ENCODE measurements at places on chromosomes 4 and X.
A peak's percentile ranks its signal among the peaks of the same experiment; 100 is the strongest.

GRCh38 chr4:48367016-48367415 is 25.7 kb downstream of the SLAIN2 start:
- DNase-seq = no peak

GRCh38 chrX:40104985-40105834 is 7.5 kb upstream of the BCOR start:
- no peak for DNase-seq

DNA sequence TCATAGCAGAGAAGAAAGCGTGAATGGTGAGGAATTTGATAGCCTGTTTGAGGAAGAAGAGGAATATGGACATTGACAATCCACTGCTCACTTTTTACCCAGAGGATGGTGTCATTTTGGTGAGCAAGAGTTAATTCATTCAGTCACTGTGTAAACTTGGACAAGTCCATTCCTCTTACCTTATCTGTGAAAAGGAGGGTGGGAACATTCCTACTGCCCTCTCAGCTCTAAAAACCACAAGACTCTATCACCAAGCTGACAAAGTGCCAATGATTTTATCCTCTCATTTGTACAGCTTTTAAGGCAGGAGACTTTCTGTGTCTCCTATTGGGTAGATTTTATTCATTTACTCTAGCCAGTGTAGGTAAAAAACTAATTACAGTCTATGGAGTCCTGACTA is 103.8 kb downstream of the LUZP4 start:
- DNase-seq = peak; percentile 81

- DNase-seq = no peak
Measured at GRCh38 chr4:164115236-164115635, 620.7 kb downstream of the TMA16 start.

DNA sequence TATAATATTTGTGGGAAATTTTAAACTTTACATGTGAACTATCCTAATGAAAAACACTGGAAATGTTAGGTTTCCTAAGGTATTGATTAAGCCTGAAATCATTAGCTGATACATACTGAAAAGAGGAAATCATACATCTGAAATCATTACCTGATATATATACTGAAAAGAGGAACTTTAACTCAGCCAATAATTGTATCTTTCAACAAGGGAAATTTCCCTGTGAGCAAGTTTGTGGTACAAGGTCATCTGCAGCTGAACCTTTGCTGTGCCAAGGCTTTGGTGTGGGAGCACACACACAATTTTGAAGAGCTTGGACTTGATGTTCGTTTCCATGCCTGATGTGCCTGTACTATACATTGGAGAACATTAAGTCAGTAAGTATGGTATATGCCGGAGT is 131.9 kb upstream of the USP9X start:
- DNase-seq = no peak

GRCh38 chr4:154534296-154534695 is 15.9 kb downstream of the PLRG1 start:
- DNase-seq = no peak

DNA sequence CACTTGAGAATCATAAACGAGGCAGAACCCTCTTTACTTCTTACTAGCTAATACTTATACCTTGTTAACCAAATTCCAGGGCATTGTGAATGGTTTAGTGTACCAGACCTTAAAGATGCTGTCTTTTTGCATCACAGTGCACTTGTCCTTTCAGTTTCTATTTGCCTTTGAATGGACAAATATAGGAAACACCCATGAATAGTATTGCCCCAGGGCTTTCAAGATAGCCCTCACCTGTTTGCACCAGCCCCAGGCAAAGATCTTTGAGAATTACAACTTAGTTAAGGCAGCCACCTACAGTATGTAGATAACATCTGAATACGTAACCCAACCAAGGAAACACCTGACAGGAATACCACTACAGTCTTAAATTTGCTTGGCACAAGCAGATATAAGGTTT is 60.8 kb upstream of the CT45A1 start:
- no peak for DNase-seq

- no peak for DNase-seq
Measured at GRCh38 chrX:42189576-42189975, 266.2 kb upstream of the CASK start.

GRCh38 chrX:18927558-18927957 is 56.4 kb downstream of the PHKA2 start:
- DNase-seq = no peak

DNA sequence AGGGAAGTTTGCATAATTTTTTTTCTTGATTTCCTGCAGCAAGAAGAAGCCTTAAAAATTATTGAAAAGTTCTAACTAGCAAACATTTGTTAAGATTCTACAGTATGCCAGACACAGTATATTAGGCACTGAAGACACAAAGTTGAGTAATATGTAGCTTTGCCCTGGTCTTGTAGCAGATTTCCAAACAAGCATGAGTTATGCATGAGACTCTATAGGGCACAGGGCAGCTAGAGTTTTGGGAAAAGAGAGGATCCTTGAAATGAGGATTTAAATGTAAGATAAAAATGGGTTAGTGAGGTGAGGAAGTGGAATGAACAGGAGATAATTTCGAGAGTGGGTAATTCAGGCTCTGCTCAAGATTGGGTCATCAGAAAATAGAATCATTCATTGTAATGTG is 8.6 kb upstream of the GPRIN3 start:
- DNase-seq = no peak

- peak; percentile 96 for DNase-seq
Measured at GRCh38 chr4:74426101-74426500, 18.8 kb upstream of the AREG start.

DNA sequence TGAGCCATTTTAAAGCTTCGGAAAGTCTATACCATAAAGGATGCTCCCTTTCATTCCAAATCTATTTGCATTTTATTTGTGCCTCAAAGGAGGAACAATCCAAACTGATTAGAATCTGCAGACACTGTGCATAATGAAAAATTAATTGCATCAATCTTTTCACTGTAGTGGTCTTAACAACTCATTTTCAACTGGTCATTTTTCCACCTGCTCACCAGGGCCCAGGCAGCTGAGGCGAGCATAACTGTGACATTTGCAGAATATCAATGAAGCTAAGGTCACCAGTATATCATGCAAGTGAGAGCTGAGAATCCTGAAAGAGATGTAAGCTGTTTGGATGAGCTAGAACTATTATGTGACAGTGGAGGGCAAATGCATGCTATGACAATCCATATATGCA is 387.3 kb upstream of the TECRL start:
- no peak for DNase-seq

- no peak for DNase-seq
Measured at GRCh38 chr4:117596917-117597480, 437.3 kb upstream of the NDST3 start.

DNA sequence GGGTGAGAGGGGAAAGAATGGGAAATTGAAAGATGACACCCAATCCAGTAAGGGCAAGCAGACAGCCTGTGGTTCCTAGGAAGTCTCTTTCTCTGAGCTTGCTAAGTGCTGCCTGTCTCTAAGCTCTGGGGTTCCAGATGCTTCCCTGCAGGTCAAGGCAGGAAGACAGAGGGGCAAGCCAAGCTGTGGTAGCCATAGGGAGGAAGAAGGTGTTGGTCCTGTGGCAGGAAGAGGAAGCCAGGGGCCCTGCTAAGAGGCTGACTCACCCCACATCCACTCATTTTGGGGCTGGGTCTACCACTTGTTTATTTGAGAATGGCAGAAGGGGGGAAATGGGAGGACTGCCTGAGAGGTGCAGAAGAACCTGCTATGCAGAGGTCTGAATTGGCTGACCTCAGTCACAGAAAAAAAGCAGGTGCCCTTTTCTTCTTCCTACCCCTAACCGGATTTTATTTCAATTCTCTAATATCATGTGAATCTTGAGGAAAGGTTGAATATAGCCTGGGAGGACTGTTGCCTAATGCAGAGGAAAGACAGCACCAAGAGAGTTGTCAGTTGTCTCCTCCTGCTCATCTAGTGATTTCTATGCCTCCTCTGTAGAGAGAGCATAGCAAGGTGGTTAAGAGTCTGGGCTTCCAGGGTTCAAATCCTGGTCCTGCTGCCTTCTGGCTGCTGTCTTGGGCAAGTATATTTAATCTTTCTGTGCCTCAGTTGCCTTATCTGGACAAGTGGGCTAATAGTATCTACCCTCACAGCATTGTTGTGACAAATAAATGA is 27.4 kb downstream of the HOPX start:
- no peak for DNase-seq

DNA sequence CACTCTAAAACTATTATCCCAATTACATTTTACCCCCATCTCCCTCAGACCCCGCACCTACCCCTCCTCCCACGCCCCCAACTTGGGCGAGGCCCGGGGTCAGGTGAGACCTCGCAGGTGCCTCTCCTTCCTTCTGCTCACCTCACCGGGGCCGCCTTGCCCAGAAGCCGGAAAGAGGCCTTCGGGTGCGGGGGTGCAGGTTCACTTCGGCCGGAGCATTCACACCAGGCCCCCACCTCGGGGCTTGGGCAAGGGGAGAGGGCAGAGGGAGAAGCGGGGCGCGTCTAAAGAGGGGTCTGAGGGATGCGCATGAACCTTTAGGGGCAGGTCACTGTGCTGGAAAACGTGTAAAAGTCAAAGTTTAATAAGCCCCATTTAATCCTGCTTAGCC is 427 bp downstream of the ZNF182 start:
- no peak for DNase-seq

GRCh38 chr4:147809211-147809610 is 77.3 kb downstream of the ARHGAP10 start:
- no peak for DNase-seq

GRCh38 chr4:38072578-38072977 is 112.4 kb downstream of the PTTG2 start:
- DNase-seq = no peak

DNA sequence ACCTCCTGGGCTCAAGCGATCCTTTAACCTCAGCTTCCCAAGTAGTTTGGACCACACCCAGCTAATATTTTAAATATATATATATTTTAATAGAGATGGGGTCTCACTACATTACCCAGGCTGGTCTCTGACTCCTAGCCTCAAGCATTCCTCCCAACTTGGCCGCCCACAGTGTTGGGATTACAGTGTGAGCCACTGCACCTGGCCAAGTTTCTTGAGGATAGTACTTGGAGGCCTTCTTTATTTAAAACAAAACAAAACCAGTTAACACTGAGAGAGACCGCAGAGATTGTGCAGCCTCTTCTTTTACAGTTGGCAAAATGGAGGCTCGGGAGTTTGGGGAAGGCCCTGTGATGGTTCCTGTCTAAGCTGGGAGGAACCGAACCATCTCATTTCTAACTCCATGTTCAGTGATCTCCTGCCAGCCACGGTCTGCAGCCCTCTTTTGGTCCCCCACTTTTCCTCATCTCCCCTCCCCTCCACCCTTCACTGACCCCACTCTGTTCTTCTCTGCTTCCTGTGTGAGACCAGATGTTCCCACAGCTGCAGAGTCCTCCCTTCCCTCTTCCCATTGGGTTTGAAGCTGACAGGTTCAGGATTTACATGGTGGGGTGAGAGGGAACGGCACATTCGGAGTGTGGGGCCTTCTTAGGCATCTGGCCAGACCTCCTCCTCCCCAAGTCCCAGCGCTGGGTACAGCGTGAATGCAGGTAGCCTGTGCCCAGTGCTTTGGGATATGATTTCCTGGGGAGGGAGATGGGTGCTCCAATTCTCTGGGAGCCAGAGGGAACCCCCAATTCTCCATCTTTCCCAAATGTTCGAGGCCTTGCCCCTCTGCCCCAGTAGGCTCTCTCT is 1.4 kb upstream of the SORCS2 start:
- DNase-seq = no peak

- DNase-seq = peak; percentile 79
Measured at GRCh38 chr4:84814094-84814750, 152.3 kb downstream of the WDFY3 start.

DNA sequence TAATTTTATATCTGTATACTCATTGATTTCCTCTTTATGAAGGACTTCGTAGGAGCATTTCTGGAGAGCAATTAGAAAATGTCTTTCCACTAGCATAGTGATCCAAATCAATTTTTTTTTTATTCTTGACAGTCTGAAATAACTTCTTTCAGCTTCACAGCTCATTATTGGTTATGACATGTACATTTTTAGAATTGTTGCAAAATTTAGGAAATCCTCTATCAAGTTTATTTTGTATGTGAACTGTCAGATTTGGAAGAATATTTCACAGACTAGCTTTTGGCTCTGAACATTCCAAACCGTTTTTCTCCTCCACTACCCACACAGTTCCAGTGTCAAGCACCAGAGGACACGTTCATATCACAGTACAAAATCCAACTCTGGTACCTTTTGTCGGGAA is 249.6 kb upstream of the ATOH1 start:
- no peak for DNase-seq

DNA sequence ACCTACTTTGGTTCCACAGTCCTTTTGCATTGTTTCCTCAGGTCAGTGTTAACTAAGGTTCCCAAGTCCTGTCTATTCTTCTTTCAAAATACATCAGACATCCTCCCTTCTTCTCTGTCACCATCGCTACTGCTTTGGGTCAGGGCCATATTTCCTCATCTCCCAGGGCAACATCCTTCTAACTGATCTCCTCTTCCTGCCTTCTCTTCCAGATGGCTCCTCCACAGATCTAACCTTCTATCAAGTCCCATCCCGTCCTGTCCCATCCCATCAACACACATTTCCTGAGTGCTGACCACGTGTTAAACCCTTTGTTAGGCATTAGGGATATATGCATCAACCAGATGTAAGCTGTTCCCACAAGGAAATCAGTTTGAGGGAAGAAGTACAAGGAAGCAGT is 25.9 kb downstream of the PLAC1 start:
- no peak for DNase-seq

- DNase-seq = no peak
Measured at GRCh38 chr4:64584125-64584524, 174.9 kb upstream of the TECRL start.

GRCh38 chrX:39396358-39396995 is 595.2 kb downstream of the MID1IP1 start:
- DNase-seq = no peak

- peak; percentile 15 for DNase-seq
Measured at GRCh38 chr4:120481756-120482155, 415.1 kb upstream of the MAD2L1 start.

- peak; percentile 12 for DNase-seq
Measured at GRCh38 chr4:3248811-3249661, at the start of gene MSANTD1. Gene MSANTD1, plus strand, starts transcription at chr4:3249159. Its CDS starts 64 bp downstream, at chr4:3249223.

DNA sequence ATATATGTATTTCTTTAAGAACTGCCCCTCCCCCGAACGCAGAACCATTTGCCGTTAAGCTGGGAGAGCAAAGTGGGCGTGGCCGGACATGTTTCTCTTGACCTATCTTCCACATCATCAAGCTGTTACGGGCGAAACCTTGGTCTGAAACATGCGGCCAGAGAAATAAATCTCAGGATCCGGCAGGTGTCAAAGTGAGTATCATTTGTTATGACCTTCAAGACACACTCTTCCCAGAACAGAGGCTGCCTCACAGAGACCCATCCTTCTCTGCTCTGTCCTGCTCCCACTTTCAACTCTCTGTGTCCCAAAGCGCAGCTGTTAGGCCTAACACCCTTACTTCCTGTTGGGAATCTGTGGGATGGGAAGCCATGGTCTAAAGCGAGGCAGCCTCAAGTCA is at the start of gene MAGEB18:
MAGEB18 (plus strand) TSS at position 70 of the 400 bp plus-strand sequence. CDS start 643 bp downstream, outside the sequence.
- no peak for DNase-seq

- DNase-seq = no peak
Measured at GRCh38 chr4:38775326-38775725, 7.5 kb downstream of the TLR10 start.

- peak; percentile 70 for DNase-seq
Measured at GRCh38 chr4:20840648-20841190, 140.5 kb downstream of the PACRGL start.

GRCh38 chrX:70436343-70436742 is 8.3 kb upstream of the DLG3 start:
- no peak for DNase-seq

GRCh38 chr4:69858690-69859089 is 1.3 kb downstream of the SULT1E1 start:
- peak; percentile 21 for DNase-seq

GRCh38 chrX:17635231-17635630 is 102.1 kb upstream of the SCML1 start:
- DNase-seq = peak; percentile 43
